ENCODE measurements at places on chromosomes 7 and 10.

DNA sequence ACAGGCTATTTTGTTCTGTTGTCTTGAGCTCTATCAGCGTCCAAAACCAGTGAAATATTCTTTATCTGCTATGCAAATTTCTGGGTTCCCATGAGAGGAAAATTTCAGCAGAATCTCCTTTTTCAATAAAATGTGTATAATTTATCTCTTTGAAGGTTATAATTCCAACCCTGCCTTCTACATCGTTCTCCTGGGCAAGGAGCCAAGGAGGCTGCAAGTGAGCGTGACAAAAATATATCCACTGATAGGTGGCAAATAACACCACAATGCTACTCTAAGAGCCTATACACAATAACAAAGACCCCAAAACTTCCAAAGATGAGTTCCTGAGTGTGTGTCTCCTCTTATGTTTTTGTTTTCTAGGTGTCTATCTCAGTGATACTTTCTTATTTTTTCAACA lies 664.7 kb upstream of the SORCS1 start:
- DNase-seq, result no peak

- DNase-seq, result no peak
Measured at GRCh38 chr10:114315566-114316420, 76.7 kb downstream of the VWA2 start.

- peak; percentile 57 for DNase-seq
Measured at GRCh38 chr7:6272481-6273323, at the start of gene CYTH3. TSS of gene CYTH3 (minus strand) at chr7:6272624. CDS start at chr7:6272507, 117 bp downstream.

DNA sequence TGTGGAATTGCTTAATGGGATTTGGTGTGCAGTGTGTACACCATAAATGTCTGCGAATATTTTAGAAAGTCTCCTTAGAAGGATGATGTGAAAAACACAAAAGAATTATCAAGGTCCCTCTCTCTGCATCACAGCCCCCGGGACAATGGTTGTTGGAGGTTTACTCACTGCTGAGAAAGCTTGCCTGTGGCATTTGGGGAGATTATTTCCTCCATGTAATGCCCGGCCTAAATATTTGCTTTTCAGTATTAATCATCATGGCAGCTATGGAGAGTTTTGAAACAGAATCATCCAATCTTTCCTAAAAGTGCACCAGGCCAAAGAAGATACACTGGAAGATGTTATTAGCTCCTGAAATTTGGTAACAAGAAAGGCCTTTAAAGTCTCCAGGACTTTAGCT lies 113.8 kb upstream of the ADCY1 start:
- DNase-seq, result no peak

DNA sequence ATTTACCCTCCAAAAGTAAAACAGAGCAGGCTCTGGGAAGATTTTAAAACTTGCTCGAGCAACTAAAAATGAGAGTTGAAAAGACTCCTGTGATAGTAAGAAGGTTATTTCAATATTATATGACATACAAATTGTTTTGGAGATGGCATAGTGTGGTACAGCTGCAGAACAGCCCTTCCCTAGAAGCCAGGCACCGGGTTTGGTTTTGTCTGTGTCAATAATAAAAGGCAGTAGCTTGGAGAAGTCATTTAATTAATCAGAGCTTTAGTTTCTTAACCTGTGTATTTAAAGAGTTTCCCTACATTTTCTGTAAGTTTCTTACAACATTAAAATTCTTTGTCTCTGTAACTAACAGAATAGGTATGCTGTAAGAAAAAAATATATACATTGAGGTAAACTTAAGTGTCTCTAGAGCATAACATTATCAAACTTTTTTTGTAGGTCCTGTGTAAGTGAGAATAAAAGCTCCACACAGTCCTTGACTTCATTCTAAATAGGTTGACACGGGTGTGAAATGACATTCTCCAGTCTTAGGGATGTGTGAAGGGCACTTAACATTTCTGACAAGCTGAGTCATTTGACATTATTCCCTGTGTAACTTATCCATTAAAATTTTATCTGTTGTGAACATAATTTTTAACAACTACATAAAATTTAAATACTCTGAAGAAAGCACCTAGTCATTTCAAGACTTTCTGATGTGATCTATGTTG lies 425.0 kb upstream of the ETV1 start:
- DNase-seq, result no peak

DNA sequence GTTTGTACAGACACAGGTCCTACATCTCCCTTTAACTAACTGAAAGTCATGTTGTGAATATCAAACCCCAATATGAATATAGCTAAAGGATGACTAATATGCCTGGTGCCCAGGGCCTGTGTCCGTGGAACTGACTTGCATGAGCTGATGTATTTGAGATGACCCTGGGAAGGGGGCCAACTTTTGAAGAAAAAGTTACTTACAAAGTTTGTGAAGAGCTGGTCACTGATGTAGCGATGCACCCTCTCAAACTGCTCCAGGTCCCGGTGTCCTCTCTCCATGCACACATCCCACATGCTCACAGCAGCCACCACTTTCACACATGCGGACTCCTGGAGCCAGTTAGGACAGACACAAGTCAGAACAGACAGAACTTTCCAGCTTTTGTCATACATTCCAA lies 106.2 kb downstream of the ABCC2 start:
- DNase-seq, result no peak

- no peak for DNase-seq
Measured at GRCh38 chr10:60466267-60467201, 76.9 kb upstream of the ANK3 start.

DNA sequence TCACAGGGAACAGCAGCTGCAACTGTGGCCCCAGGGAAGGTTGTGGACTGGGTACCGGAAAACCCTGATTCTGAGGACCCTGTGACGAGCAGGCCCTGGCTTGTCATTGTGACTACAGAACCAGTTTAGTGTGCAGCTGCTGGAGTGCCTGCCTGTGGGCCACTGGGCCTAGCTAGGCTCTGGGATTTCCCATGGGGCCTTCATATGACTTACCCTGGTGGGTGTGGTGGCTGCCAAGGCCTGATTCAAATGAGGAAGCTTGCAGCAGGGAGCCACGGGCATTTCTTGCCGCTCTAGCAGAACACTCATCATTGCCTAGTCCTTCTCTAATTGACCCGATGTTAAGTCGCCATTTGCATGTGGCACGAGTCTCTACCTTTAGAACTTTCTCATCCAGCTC lies 14.7 kb upstream of the CAMK2G start:
- no peak for DNase-seq

DNA sequence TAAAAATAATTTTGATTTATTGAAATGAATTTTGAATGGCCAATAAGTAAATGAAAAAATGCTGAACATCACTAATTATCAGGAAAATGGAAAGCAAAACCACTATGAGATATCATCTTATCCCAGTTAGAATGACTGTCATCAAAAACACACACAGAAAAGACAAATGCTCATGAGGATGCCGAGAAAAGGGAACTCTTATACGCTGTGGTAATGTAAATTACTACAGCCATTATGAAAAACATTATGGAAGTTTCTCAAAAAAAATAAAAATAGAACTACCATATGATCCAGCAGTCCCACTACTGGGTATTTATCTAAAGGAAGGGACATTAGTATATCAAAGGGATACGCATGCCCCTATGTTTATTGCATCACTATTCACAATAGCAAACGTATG lies 15.8 kb downstream of the SCIN start:
- no peak for DNase-seq

Measured in activated CD8-positive, alpha-beta memory T cell treated with anti-CD3 and anti-CD28 coated beads for 4 hours (primary cell).